Astrocyte (in vitro differentiated cells and primary cell): ENCODE measurements at places on chromosomes 2 and 18. TPM values are rescaled to one million over a fixed set of nuclear protein-coding genes. Genes with fewer than 3 reads are reported as not detected.
A peak's percentile ranks its signal among the peaks of the same experiment; 100 is the strongest.

DYSF gene
- 123 and 140 TPM in 2 replicates for total RNA-seq

ACMSD gene
- not detected in 2 replicates for total RNA-seq

SNTG2 gene
- total RNA-seq, result 1.9 TPM in 2 replicates

RBM44 gene
- 0.29 and 0.32 TPM in 2 replicates for total RNA-seq

IL36A gene
- total RNA-seq, result not detected in 2 replicates

ROCK2 gene
- total RNA-seq, result 39.4 and 45.1 TPM in 2 replicates

SLC38A11 gene
- not detected in 2 replicates for total RNA-seq

SUCLG1 gene
- 50.6 and 54.8 TPM in 2 replicates for total RNA-seq

GPATCH11 gene
- 5.5 and 5.7 TPM in 2 replicates for total RNA-seq

DYNAP gene
- not detected in 2 replicates for total RNA-seq

OBSL1 gene
- total RNA-seq, result 77.5 and 88.1 TPM in 2 replicates

ALPI gene
- total RNA-seq, result not detected in 2 replicates

DPP10 gene
- total RNA-seq, result 1.1 and 1.3 TPM in 2 replicates

GRCh38 chr2:119465687-119466086 is 34.0 kb downstream of the TMEM37 start:
- no peak for DNase-seq

DNA sequence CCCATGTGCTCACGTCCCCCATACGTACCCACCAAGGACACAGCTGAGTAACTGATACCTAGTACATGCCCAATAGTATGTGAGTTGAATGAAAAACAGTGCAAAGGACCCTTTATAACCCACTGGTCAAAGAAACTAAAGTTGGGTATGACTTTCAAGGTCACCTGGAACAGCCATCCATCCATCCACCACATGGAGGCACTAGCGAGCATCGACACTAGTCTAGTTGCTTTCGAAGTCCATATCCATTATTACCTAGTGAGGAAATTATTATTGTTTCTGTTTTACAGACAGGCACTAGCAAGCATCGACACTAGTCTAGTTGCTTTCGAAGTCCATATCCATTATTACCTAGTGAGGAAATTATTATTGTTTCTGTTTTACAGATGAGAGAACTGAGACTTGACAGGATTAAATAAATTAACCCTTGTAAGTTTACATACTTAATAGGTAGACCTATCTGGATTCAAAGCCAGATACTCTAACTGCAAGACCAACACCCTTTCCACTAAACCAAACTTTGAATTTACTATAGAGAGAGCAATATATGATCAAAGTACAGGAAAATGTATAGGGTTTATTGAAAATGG is 233.7 kb downstream of the METTL4 start:
- no peak for DNase-seq

DNA sequence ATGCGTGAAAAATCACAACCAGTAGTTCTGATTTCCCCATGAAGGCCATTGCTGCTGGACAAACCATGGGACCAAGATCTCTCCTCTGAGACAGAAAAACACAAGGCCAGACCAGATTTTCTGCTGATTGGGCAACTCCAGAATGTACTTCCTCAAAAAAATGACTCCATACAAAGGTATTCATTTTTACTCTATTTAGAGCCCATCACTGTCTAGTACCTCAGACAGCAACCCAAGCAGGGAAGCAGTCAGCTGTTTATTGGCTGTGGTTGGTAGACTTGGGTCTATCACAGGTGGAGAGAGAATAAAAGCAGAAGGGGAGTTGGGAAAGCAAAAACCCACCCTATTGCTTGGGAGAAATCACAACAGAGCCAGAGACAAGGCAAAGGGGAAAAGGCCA is 219.9 kb downstream of the PIK3C3 start:
- DNase-seq, result peak; percentile 19

- peak; percentile 8 for DNase-seq
These were observed 1620.0 kb downstream of the SUCLG1 start for GRCh38 chr2:82839036-82839435.

- peak; percentile 42 for DNase-seq
These were observed 40.4 kb downstream of the COL3A1 start for GRCh38 chr2:189014449-189015138.

DNA sequence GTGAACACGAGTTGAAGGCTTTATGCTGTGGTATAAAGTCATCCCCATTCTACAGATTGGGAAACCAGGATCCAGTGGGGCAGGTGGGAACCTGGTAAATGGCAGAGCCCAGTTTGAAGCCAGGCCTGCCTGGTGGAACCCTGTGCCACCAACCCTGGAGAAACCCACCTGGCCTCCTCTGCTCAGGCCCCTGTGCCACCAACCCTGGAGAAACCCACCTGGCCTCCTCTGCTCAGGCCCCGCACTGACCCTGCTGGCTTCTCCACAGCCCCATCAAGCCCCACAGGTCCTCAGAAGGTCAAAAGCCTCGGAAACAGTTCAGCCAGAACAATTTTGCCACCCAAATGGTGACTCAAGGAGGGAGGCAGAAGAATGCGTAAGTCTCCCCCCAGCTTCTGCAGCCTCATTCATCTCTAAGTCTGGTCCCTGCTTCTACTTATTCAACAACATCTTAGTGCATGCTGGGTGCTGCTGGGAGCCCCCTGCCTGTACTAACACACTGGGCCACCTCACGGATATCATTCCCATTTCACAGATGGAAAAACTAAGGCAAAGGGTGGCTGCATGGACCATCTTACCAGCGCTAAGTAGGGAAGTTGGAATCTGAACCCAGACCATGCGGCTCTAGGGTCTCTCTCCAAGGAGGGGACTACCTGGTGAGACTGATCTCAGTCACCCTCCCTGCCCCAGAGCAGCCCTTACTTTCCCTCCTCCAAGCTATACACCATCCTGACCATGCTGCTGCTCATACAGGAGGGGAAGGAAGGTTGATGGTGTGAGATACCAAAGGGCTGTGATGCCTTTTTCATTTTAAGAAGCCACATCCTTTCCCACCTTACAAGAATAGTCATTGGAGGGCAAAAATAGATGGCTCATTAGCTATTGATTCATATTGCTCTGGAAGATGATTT is 93.7 kb upstream of the ID2 start:
- no peak for DNase-seq

DNA sequence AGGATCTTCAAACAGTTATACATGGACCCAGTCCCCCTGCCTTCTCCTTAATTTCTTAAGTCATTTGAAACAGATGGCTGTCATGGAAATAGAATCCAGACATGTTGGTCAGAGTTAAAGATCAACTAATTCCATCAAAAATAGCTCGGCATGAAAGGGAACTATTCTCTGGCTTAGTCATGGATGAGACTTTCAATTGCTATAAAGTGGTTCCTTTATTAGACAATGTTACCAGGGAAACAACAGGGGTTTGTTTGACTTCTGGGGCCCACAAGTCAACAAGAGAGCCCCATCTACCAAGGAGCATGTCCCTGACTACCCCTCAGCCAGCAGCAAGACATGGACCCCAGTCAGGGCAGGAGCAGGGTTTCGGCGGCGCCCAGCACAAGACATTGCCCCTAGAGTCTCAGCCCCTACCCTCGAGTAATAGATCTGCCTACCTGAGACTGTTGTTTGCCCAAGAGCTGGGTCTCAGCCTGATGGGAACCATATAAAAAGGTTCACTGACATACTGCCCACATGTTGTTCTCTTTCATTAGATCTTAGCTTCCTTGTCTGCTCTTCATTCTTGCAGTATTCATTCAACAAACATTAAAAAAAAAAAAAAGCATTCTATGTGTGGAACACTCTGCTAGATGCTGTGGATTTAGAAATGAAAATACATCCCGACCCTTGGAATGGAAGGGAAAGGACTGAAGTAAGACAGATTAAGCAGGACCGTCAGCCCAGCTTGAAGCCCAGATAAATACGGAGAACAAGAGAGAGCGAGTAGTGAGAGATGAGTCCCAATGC is 4.6 kb downstream of the TTR start:
- peak; percentile 46 for DNase-seq

DNA sequence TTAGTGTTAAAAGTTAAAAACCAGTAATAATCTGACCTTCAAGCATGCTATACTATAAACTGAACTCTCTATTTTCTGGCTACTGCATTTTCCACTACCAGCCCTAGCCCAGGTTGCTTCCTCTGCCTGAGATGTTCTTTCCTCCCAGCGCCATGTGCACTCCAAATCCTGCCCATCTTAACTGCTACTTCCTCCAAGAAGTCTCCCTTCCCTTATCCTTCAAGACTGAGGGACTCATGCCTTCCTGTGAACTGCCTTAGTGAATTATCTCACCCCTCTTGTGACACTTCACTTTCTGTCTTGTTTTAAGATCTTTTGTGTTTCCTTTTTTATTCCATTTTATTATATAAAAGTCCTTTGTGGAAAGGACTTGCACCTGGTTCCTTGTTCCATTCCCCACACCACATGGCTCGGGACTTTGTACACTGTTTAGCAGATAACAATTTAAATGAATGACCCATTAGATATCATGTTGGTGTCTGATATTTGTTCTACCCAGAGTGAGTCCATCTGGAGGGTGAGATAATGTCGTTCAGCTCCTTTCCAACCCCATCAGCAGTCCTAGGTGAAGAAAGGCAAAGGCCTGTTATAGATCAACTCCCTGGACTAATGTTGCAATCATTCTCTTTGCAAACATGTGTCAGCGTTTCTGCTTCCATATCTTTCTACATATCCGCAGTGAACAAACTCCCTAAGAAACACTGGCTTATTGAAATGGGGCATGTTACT is 20.9 kb upstream of the AGFG1 start:
- no peak for DNase-seq

- no peak for DNase-seq
These were observed 499.3 kb upstream of the FANCL start for GRCh38 chr2:58740426-58740825.

DNA sequence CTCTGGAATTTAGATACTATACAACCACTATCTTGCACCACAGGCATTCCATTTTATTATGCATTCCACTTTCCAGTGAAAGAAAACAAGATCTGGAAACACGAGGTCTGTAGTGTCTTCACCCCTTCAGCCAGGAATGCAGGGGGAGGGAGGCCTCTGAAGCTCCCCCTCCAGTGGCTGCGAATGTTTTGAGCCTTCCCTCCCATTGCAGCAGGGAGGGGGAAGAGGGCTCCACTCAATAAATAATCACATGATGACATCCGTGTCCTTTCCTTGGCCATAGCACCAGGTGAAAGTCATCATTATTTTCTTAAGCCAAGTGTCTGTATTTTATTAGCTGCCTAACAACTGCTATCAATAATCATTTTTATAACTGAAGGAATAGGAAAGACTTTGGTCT is 38.6 kb downstream of the ALPK2 start:
- DNase-seq, result peak; percentile 93

DNA sequence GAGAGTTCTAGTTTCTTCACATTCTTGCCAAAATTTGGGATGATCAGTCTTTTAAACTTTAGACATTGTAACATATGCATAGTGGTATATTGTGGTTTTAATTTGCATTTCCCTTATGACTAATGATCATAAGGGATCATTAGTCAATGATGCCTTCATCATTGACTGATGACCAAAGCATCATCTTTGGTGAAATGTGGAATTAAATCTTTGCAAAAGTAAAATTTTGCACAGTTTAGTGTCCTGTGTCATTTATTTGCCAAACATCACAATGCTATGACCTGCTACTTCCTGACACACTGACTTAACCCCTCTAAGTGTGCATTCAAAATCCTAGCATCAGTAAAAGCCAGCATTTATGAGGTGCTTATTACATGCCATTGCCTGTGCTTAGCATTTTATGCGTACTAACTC is 58.9 kb upstream of the SLC1A4 start:
- no peak for DNase-seq

- DNase-seq, result no peak
These were observed 318.9 kb downstream of the CNTNAP5 start for GRCh38 chr2:124343827-124344498.

GRCh38 chr2:159516241-159516758 is 100.0 kb downstream of the BAZ2B start:
- peak; percentile 39 for DNase-seq

DNA sequence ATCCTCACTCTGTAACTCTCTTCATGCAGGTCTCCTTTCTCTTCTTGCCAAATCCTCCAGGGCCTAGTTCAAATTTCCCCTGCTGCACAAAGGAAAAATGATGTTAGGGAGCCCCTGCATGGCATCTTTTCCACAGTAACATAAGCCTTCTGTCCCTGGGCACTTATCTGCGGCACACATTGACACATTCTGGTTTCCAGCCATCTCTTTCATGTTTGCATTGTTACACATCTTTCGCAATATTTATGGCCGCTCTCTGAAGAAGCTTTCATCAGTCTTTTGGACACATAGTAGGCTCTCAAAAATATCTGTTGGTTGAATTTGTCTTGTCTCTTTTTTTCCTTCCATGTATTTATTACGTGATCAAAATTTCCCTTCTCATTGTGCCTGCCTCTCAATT is 1806.1 kb upstream of the PIK3C3 start:
- DNase-seq, result no peak

DNA sequence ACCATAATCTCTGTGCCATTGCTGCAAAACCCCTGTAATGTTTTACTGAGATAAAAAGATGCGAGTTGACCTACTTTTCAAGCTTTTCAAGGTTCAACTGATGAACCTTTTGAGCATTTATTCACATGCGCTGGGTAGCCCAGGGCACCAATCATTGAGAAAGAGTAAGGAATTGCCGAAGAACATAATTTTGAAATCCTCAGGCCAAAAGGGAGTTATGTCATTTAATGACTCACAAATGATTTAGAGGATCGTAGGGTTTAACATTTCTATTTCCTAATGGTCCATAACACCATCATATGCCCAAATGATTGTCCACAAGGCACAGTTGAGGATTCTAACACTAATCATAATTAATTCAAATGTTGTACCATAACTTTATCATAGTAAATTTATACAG is 20.2 kb upstream of the DLX1 start:
- no peak for DNase-seq

DNA sequence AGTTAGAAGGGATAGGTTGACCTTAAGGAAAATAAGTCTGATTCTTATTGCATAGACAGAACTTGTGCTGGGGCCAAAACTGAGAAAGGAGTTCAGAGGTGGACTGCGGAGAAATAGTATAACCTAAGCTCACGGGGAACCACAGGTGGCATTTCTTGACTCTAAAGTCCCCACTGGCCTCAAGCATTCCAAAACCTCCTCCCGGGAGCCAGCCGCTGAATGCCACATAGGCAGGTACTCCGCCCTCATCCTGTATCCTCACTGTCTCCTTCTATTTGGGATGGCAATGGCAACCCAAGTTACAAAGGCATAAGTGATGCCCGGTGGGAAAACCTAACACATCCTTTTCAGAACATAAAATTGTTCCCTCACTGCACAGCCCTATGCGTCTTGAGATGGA is 173.0 kb downstream of the SP3 start:
- no peak for DNase-seq

GRCh38 chr2:45806563-45807358 is 155.3 kb downstream of the PRKCE start:
- DNase-seq, result no peak

GRCh38 chr2:183027443-183027842 is 10.8 kb downstream of the NCKAP1 start:
- no peak for DNase-seq

- peak; percentile 47 for DNase-seq
These were observed 252.5 kb downstream of the ETAA1 start for GRCh38 chr2:67649331-67650261.

DNA sequence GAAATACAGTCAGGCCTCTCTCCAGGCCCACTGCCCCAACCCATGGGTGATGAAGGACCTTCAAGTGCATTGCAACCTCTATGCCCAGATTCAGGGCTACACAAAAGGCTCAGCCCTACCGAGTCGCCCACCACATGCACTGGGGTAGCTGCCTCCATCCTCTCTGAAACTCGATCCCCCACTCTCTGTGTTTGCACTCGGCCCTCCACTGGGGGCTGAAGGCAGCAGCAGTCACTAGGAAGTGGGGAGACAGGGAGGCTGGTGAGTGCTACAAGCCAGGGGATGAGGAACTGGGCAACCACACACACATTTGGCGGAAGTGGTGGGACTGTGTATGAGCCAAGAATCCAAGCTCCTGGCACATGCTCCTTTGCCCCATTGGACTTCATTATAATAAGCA is 94.6 kb downstream of the CERS6 start:
- DNase-seq, result no peak
